Dermis blood vessel endothelial cell (primary cell): ENCODE measurements at places on chromosomes 1 and 21. TPM values are rescaled to one million over a fixed set of nuclear protein-coding genes. Genes with fewer than 3 reads are reported as not detected.

Gene TSSK3
- 0.14 TPM in 1 of 2 replicates, not detected in the other for total RNA-seq

Gene NES
- 65.6 and 78.8 TPM in 2 replicates for total RNA-seq

Gene FMN2
- total RNA-seq: 0.14 and 1.5 TPM in 2 replicates

Gene SLC44A5
- 1.7 TPM in 2 replicates for total RNA-seq

Gene TFF1
- not detected in 2 replicates for total RNA-seq

Gene PCP4L1
- not detected in 2 replicates for total RNA-seq

Gene AUNIP
- total RNA-seq: 2.0 and 5.2 TPM in 2 replicates

Gene DNM3
- total RNA-seq: 4.2 and 8.2 TPM in 2 replicates

Gene FOXO6
- 0.05 TPM in 1 of 2 replicates, not detected in the other for total RNA-seq

Gene PPIAL4G
- not detected in 2 replicates for total RNA-seq

Gene LAX1
- 0.19 TPM in 1 of 2 replicates, not detected in the other for total RNA-seq

Gene RXFP4
- 0.19 TPM in 1 of 2 replicates, not detected in the other for total RNA-seq

Gene ADAMTS1
- 12.6 and 19.3 TPM in 2 replicates for total RNA-seq

Gene HSD3B1
- not detected in 2 replicates for total RNA-seq

Gene C1QA
- not detected in 2 replicates for total RNA-seq

Gene CD247
- total RNA-seq: 0.09 TPM in 1 of 2 replicates, not detected in the other

Gene CSMD2
- under 0.01 TPM in 1 of 2 replicates, not detected in the other for total RNA-seq

Gene OR2M3
- total RNA-seq: not detected in 2 replicates

Gene MLLT11
- total RNA-seq: 1.2 and 3.6 TPM in 2 replicates

Gene GBP6
- total RNA-seq: under 0.01 TPM in 1 of 2 replicates, not detected in the other

Gene RCOR3
- 11.2 and 14.8 TPM in 2 replicates for total RNA-seq

Gene PTGS2
- 15.0 and 17.2 TPM in 2 replicates for total RNA-seq

Gene NTMT2
- total RNA-seq: not detected in 2 replicates

Gene KMO
- not detected in 2 replicates for total RNA-seq

Gene SLC45A1
- 1.7 TPM in 2 replicates for total RNA-seq

Gene LCE2A
- total RNA-seq: not detected in 2 replicates

Gene ZFYVE9
- total RNA-seq: 39.2 and 49.4 TPM in 2 replicates

Gene MARK1
- 1.7 and 2.3 TPM in 2 replicates for total RNA-seq

Gene NOS1AP
- 0.34 and 0.70 TPM in 2 replicates for total RNA-seq

Gene HOOK1
- total RNA-seq: 0.14 and 1.0 TPM in 2 replicates

Gene SLC35E2B
- 25.2 and 32.8 TPM in 2 replicates for total RNA-seq

Gene ITGB2
- total RNA-seq: 0.05 and 0.34 TPM in 2 replicates

Gene NPPA
- not detected in 2 replicates for total RNA-seq

Gene C8A
- not detected in 2 replicates for total RNA-seq

Gene LRRIQ3
- 0.17 and 0.56 TPM in 2 replicates for total RNA-seq

Gene PEF1
- 145 and 159 TPM in 2 replicates for total RNA-seq

Gene DYNLT5
- total RNA-seq: 1.1 and 3.9 TPM in 2 replicates

Gene CFAP74
- total RNA-seq: not detected in 2 replicates

Gene PEAR1
- total RNA-seq: 19.1 and 53.5 TPM in 2 replicates

Gene F3
- 3.3 and 3.4 TPM in 2 replicates for total RNA-seq

Gene BTBD8
- total RNA-seq: 2.7 and 6.1 TPM in 2 replicates

Gene EXOC8
- 25.4 and 25.6 TPM in 2 replicates for total RNA-seq

Gene CXADR
- 66.5 and 87.5 TPM in 2 replicates for total RNA-seq

Gene PRELP
- not detected in 2 replicates for total RNA-seq

Gene ETV3L
- total RNA-seq: not detected in 2 replicates

Gene HSPG2
- 1,406 and 1,997 TPM in 2 replicates for total RNA-seq

Gene LDLRAD1
- total RNA-seq: not detected in 2 replicates

Gene NPL
- total RNA-seq: 1.9 and 2.4 TPM in 2 replicates

Gene TFF2
- not detected in 2 replicates for total RNA-seq

Gene SLC44A3
- total RNA-seq: 2.9 and 3.0 TPM in 2 replicates

Gene C4BPB
- 0.34 TPM in 1 of 2 replicates, not detected in the other for total RNA-seq

Gene SYNC
- total RNA-seq: 16.4 and 21.4 TPM in 2 replicates

Gene ANKRD35
- total RNA-seq: 0.09 and 0.17 TPM in 2 replicates

Gene GJA9
- not detected in 2 replicates for total RNA-seq

Gene IGSF5
- total RNA-seq: not detected in 2 replicates

Gene S100A6
- 239 and 342 TPM in 2 replicates for total RNA-seq
